ENCODE measurements at places on chromosomes 6 and 20.

DNA sequence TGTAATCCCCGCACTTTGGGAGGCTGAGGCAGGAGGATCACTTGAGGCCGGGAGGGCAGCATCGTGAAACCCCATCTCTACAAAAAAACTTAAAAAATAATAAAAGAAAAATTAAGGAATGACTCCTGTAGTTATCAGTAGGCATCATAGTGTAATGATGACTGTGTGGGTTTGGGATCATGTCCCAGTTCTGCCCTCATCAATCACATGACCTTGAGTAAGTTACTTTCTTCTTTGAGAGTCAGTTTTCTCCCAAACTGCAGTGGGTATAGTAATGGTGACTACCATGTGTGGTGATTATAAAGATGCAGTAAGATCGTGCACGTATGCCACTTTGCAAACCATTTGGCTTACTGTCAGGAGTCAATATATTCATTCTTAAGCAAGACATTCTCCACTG is 89.2 kb downstream of the TXNDC5 start:
- DNase-seq: no peak

GRCh38 chr20:41538810-41539596 is 79.2 kb downstream of the CHD6 start:
- no peak for DNase-seq

GRCh38 chr20:23745247-23745646 is 5.5 kb downstream of the CST1 start:
- no peak for DNase-seq

GRCh38 chr6:165227644-165228329 is 81.6 kb downstream of the C6orf118 start:
- no peak for DNase-seq

DNA sequence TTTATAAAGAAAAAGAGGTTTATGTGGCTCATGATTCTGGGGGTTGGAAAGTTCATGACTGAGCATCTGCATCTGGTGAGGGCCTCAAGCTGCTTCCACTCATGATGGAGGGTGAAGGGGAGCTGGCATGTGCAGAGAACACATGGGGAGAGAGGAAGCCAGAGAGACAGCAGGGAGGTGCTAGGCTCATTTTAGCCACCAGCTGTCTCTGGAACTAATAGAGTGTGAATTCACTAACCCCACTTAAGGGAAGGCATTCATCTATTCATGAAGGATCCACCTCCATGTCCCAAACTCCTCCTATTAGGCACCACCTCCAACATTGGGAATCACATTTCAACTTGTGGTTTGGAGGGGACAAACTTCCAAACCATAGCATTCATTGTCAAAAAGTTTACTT is 137.3 kb upstream of the PMEPA1 start:
- DNase-seq: no peak
